ENCODE measurements at places on chromosomes 12 and 14.

GRCh38 chr14:59126714-59127436 is 61.6 kb upstream of the DAAM1 start:
- DNase-seq, result peak; percentile 51

DNA sequence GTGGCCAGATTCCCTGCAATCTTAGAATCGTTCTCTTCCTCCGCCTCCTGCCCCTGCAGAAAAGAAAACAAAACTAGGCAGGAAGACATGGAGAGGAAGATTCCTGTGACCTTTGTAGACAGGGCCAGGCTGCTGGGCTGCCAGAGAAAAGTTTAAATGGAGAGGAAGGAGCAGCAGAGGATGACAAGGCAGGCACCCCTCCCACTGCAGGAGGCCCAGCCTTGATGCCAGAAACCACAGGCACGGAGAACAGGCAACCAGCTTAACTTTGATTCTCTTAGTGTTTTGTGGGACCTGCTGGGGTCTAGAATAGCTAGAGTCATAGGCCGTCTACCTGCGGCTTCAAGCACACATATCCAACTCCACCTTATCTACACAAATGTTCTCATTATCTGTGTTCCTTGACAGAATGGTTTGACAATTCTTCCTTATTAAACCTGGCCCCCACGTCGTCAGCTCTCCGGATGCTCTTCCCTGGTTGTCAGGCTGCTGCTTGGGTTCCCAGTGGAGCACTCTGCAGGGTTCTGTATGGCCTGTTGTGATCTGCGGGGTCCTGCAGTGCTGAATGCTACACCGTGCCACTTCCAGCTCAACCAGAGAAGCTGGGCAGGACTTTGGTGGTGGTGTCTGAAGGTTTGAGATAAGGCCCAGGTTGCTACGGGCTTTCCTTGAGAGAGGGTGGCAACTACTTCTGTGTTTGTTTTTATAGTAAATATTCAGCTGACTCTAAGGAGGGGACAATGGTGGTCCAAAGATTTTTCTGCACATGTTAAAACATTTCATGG is 609.5 kb downstream of the AACS start:
- DNase-seq, result no peak

DNA sequence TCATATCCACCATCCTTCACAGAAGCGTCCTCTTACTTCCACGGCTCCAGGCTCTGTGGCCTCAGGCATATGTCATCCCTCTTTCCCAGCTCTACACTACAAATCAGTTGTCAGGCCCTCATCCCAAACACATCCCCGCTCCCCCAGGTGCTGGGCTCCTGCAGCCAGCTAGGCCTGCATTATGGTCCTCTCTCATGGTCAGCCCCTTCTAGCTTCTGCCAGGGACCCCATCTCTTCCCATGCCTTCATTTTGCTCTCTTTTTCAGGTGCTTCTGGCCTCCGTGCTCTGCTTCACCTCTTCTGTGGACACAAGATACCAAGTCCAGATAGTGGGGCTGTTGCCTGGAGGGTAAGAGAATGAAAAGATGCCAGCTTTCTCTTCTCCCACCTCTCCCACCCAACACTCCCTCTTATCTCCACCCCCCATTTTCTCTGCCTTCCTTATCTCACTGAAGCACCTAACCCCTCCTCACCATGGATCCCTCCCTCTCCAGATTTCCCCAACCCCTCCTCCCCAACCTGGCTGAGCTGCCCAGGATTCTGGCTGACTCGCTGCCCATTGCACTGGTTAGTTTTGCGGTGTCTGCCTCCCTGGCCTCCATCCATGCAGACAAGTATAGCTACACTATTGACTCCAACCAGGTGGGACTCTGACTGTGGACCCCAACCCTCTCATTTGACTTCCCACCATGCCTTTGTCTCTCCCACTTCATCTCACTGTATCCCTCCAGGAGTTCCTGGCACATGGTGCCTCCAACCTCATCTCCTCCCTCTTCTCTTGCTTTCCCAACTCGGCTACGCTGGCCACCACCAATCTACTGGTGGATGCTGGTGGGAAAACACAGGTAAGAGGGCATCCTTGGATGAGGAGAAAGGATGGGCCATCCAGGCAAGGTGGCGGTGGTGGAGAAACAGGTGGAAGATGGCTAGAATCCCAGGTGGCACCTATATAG is 10.4 kb downstream of the B4GALNT1 start:
- DNase-seq, result no peak

- no peak for DNase-seq
These were observed 95.7 kb downstream of the PDE3A start for GRCh38 chr12:20463913-20464524.

DNA sequence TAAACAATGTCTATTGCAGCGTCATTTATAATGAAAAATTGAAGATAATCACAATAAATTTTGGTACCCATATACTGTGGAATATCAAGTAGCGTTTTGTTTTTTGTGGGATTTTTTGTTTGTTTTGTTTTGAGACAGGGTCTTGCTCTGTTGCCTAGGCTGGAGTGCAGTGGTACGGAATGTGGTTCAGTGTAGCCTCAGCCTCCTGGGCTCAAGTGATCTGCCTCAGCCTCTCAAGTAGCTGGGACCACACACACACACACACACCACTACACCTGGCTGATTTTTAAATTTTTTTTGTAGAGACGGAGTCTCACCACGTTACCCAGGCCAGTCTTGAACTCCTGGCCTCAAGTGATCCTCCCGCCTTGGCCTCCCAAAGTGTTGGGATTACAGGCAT is 6.6 kb downstream of the ZNF664 start:
- no peak for DNase-seq

GRCh38 chr12:32756476-32757066 is 874 bp upstream of the YARS2 start:
- no peak for DNase-seq

GRCh38 chr14:61489512-61489911 is 168.1 kb downstream of the PRKCH start:
- no peak for DNase-seq

DNA sequence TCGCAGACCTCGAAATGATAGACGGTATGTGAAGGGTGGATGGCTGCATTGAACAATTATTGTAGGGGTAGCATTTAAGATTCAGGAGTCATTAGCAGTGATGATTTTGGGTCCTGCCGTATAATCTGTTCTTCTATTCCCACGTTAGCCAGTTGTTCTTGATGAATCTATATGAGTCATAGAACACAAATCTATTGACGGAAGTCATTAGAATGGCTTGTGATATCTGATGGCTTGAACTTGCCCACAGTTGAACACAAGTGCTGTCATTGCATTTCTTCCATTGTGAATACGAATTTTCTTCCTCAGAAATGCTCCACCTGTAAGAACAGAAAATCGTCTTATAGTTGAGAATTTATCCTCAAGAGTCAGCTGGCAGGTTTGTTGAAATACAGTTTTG is 1.9 kb downstream of the SRSF5 start:
- no peak for DNase-seq

DNA sequence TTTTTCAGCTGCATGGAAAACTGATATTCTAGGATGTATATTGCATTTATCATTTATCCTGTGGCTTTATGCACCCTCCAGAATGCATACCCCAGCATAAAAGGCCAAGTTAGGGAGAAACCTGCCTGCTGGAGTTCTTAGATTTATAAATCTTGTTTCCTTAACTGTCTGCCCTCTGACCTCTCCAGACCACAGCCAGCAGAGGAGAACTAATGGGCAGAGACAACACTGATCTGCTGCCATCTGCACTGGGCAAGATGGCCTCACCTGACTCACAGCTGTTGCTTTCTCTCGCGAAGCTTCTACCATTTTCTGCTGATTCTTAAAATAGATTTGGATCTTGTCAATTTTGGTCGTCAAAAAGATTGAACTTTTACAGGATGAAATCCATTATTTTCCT is 65.8 kb downstream of the PPP2R5C start:
- DNase-seq, result no peak

- DNase-seq, result no peak
These were observed 294.1 kb downstream of the DPF3 start for GRCh38 chr14:72599579-72600470.

DNA sequence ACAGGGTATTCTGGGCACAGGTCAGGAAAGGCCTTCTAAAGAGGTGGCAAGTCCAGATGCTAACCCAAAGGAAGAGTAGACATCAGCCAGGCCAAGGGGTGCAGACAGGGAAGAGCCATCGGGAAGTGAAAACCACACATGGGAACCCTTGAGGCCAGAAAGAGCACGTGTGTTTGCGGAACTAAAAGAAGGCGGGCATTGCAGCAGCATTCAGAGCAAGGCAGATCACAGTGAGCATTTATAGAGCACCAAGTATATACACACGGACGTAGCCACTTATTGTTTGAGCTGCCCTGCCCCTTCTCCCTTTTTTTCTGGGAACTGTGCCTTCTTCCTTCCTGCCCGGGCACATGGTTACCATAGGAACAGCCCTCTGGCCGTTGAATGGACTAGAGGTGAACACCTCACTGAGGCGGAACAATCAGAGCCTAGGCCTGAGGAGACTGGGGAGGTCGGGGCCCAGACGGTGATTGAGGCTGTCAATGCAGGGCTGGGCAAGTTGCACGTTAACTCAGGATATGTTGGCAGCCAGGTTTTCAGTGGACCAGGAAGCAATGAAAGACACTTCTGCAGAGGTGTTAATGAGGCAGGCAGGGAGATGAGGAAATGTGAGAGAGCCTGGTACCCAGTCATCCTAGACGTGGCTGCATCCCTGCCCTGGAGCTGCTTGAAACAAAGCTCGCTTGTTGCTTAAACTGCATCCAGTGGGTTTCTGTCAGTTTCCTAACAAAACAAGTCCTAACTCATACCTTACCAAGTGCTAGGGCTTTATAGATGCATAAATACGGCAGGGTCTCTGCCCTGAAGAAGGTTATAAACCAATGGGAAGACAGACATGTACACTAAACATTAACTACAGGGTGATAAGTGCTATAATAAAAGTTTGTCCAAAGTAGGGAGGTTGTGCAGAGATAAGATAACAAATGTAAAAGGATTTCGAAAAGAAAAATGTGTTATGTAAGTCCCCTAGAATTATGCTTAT is 34.2 kb downstream of the MOAP1 start:
- DNase-seq, result no peak

DNA sequence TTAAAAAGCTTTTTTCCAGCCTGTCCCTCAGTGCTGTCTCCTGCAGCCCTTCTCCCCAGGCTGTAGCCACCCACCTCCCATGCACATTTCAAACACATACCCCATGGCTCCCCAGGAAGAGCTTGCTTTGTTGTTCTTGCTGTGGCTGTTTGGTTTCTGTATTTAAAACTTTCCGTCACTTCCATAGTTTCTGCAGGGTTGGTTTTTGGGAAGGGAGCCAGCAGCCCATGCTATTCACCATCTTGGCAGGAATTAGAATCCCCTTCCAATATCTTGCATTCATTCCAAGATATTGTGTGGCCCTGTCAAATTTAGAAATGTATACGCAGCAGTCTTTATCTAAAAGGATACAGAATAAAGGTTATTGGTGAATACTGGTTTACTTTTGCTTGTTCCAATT is 29.6 kb downstream of the CFAP251 start:
- no peak for DNase-seq

DNA sequence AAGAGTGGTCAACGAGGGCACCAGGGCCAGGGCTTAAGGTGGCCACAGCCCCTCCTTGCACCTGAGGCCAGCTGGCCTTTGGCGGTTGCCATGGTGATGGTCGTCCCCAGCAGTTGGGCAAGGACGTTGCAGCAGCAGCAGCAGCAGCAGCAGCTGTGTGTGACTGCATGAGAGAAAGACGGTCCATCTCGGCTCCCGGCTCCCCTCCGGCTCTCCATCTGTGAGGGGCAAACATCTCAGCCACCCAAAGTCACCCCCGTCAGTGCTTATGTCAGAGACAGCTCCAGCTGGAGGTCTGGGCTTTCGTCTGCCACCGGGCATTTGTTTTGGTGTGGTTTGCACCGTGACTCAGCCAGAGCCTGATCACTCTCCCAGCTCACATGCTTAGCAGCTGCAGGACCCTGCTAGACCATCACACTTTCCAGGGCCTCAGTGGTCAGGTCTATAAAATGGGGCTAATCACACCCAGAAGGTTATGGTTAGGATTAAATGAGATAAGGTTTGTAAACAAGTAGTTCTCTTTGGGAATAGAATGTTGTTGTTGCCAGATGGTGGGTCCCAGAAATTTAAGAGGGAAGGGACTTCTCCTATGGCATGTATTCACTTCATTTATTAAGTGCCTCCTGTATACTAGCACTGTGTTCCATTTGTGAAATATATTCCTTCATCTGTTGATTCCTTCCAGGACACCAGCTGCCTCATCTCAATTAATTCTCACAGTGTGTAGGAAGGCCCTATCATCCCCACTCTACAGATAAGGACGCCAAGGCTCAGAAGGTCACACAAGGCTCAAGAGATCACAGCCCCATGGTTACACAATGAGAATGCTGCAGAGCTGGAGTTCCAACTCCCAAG is 212.6 kb upstream of the LHX5 start:
- DNase-seq, result no peak

DNA sequence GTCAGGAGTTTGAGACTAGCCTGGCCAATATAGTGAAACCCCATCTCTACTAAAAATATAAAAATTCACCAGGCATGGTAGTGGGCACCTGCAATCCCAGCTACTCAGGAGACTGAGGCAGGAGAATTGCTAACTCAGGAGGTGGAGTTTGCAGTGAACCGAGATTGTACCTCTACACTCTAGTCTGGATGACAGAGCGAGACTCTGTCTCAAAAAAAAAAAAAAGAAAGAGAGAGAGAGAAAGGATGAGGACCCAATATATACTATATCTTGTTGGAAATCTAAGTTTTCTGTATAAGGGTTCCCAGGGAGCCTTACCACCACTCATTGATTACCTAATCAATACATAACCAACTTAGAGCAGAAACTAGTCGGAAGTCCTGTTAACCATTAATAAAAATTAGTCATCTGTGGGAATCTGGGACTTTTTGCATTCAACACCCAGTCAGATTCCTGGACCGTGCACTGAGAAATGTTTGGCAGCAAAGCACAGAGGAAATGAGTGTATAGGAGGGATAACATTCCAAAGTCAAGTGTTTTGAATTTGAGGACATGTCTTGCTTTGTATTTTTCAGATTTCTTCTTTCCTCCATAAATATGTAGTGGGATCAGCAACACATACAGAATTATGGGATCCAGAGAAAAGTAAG is 44.8 kb upstream of the NR2C1 start:
- DNase-seq, result peak; percentile 58

- no peak for DNase-seq
These were observed 119.0 kb upstream of the TMTC2 start for GRCh38 chr12:82567688-82568087.

GRCh38 chr14:103886304-103887169 is 39.2 kb upstream of the PPP1R13B start:
- no peak for DNase-seq

DNA sequence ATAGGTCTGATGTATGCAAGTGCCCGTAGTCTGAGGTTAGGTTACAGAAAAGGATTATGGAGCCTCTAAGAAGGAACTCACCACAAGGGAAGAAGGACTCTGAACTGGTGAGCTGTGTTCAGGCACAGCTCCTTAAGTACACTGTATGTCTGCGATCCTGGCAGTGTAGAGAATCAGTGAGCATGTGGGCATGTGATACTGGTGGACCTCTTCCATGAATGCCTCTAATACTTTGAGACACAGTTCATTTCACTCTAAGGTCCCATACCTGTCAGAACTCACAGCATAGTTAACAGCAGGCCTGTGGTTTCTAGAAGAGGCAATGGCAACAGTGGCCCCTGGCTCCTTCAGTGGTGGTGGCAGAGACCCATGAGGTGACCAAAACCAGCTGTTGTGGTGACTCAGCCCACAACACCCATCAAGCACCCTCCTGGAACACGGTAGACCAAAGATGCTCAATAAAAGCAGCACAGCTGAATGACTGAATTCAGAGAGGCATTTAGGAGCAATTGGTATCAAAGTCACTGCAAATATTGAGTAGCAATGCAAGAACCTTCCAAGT is 6.9 kb upstream of the OR6J1 start:
- no peak for DNase-seq
